ENCODE measurements at places on chromosomes 11 and 22.

DNA sequence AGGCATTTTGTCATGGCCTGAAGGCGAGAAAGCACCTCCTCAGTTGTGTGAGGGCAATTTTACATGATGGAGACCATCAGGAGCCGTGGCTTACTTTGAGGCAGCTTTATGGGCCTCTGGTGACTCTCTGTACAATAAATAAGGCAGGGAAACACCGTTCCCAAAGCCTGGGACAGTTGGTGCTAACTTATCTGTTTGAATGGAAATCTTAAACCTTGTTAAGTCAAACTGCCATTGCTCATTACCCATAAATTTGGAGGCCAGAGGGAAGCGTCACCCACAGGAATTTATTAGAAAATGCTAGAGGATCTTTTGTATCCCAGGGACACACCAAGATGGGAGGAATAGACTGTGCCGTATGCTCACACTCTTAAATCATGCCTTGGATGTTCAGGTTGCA, 1156.9 kb downstream of the BRD1 start:
- no peak for DNase-seq

DNA sequence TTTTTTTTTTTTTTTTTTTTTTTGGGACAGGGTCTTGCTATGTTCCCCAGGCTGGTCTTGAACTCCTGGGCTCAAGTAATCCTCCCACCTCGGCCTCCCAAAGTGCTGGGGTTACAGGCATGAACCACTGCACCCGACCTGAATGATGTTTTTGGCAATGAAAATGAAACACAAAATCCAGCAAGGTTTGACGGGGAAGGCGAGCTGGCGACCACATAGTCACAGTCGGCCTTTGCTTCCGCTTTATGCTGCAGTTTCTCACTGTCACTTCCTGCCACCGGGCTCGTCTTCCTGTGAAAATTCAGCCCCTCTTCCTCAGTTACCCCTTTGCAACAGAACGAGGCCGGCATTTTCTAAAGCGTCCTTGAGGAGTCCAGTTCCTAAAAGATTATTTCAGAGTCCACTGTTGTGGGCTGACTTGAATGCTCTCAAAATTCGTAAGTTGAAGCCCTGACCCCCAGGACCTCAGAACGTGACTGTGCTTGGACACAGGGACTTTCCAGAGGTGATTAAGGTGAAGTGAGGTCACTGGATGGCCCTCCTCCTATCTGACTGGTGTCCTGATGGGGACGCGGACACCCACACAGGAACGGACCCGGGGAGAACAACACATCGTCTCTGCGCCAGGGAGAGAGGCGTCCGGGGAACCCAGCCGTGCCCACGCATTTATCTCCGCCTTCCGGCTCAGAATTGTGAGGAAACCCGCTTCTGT, 2.9 kb upstream of the BID start:
- no peak for DNase-seq

DNA sequence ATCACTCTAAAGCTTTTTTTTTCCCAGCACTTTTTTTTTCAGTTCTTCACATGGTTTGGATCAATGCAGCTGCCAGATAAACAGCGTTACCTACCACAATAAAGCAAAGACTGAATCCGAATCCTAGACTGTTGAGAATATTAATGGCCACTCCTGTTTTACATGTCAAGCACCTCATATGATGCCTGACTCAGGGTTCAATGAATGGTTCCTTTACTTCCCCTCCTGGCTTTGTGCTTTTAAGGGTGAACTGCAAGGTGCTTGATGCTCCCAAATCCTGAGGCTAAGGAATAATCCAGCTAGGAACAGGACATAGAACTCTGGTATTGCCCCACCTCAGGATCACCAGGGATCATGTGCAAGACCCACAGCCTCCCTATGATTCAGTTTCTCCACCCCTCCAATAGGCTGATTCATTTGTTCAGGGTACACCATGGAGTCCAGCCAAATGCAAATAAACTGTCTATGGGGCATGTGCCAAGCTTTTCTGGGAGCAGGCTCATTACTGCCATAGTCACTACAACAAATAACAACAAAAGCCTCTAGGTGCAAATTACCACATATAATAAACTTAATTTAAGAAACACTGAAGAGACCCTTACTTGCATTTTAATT, 104.3 kb downstream of the GAB2 start:
- DNase-seq, result no peak

DNA sequence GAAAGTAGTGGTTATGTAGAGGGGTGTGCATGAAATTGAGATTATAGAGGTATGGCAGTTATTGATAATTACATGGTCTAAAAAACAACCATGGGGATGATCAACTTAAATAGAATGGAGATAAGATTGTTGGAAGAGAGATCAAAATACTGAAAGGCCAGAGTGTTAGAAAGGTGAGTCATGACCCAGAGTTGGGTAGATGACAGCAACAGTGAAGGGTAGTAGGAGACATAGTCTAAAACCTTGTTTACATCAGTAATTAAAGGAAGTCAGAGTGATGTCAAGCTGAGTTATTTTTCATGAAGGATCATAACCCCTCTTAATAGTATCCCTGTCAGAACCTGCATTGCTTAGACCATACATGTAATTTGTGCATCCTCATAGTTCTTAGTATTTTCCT, 110.9 kb downstream of the ELP4 start:
- DNase-seq, result no peak

DNA sequence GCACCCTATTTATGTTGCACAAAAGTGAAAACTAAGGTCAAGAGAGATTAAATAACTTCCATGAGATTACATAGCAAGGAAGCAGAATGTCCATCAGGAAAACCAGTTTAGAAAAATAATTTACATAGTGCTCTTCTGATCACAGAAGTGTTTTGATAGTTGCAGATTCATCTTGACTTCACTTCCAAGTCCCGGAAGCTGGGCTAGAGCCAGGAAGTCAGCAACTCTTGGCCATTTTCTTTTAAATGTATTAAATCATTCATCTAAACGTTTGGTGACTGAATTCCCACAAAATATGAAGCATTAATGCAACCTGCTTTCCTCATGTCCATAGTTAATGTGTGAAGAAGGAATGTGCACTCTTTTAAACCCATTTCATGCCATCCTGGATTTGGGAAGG, 29.7 kb downstream of the APLP2 start:
- DNase-seq, result no peak

GRCh38 chr11:110022548-110022947, 70.6 kb upstream of the ZC3H12C start:
- DNase-seq, result no peak

GRCh38 chr22:37457093-37457893, 28.9 kb downstream of the MFNG start:
- DNase-seq, result peak; percentile 24
